ENCODE measurements at places on chromosomes 7 and 10. TPM values are rescaled to one million over a fixed set of nuclear protein-coding genes. Genes with fewer than 3 reads are reported as not detected.

Gene MEIG1
- 0.76 TPM for total RNA-seq

GRCh38 chr10:127368101-127368500 lies 171.7 kb upstream of the INSYN2A start:
- no peak overlapping the region for H3K4me3 ChIP-seq
- H3K27me3 ChIP-seq = no peaks in the 10 kb centered on the region
- H3K36me3 ChIP-seq = no peaks in the 10 kb centered on the region

Gene OR6V1
- not detected for total RNA-seq

GRCh38 chr7:138892006-138892630 lies 89.1 kb downstream of the KIAA1549 start:
- no peak overlapping the region for H3K4me3 ChIP-seq
- peaks cover 9% of the 10 kb centered on the region for H3K4me1 ChIP-seq
- no peak overlapping the region for H3K27ac ChIP-seq
- no peaks in the 10 kb centered on the region for H3K27me3 ChIP-seq
- no peaks in the 10 kb centered on the region for H3K36me3 ChIP-seq

GRCh38 chr7:140534743-140535142 lies 55.4 kb upstream of the MKRN1 start:
- no peaks in the 10 kb centered on the region for H3K36me3 ChIP-seq
- no peak overlapping the region for H3K4me3 ChIP-seq
- no peak for DNase-seq
- no peaks in the 10 kb centered on the region for H3K27me3 ChIP-seq
- H3K27ac ChIP-seq = no peak overlapping the region
- H3K4me1 ChIP-seq = no peaks in the 10 kb centered on the region

GRCh38 chr7:158638001-158638400 lies 50.4 kb upstream of the PTPRN2 start:
- H3K4me1 ChIP-seq = no peaks in the 10 kb centered on the region
- H3K27ac ChIP-seq = no peak overlapping the region
- no peaks in the 10 kb centered on the region for H3K27me3 ChIP-seq
- no peak overlapping the region for H3K4me3 ChIP-seq

Gene SAMD8
- total RNA-seq = 7.6 TPM

Gene ENTPD1
- total RNA-seq = 20.5 TPM

DNA sequence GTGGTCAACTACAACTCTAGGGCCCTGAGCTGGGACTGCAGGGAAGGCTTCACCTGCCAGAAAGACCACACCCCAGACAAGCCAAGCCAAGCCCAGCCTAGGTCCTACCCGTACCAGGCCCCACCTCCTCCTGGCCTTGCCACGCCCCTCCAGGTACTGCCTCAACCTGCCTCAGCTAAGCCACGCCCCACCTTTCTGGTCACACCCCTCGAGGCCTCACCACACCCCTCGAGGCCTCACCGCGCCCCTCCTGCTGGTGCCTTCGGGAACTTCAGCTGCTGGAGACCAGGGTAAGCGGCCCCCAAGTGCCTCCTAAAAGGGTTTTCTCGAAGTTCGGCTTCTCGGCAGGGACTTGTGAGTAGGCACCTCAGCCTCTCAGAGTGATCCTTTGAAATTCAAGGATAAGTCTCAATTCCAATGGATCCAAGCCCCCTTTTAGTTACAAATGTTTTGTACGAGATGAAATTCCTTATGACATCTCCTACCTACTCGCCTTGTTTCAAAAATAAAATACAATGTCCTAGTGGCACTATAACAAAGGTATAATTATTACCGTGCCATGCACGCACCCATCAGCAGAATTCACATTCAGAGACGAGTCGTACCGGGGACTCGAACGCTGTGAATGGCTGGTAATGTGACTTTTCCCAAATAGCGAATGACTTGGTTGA lies 171.2 kb downstream of the ARHGAP21 start:
- H3K4me3 ChIP-seq = no peak overlapping the region
- DNase-seq = no peak
- H3K36me3 ChIP-seq = no peaks in the 10 kb centered on the region
- no peak overlapping the region for H3K27ac ChIP-seq
- H3K4me1 ChIP-seq = no peaks in the 10 kb centered on the region

GRCh38 chr10:60003651-60004523 lies 97.5 kb upstream of the CCDC6 start:
- H3K4me1 ChIP-seq = no peaks in the 10 kb centered on the region
- DNase-seq = no peak
- no peaks in the 10 kb centered on the region for H3K27me3 ChIP-seq
- no peak overlapping the region for H3K4me3 ChIP-seq
- no peaks in the 10 kb centered on the region for H3K36me3 ChIP-seq

GRCh38 chr7:158613481-158613880 lies 25.9 kb upstream of the PTPRN2 start:
- H3K4me1 ChIP-seq = no peaks in the 10 kb centered on the region
- H3K27me3 ChIP-seq = no peaks in the 10 kb centered on the region
- DNase-seq = no peak
- peaks cover 5% of the 10 kb centered on the region for H3K36me3 ChIP-seq
- no peak overlapping the region for H3K27ac ChIP-seq

GRCh38 chr7:28135315-28135714 lies 45.3 kb downstream of the JAZF1 start:
- no peaks in the 10 kb centered on the region for H3K4me1 ChIP-seq
- H3K27me3 ChIP-seq = no peaks in the 10 kb centered on the region
- H3K4me3 ChIP-seq = no peak overlapping the region
- no peak overlapping the region for H3K27ac ChIP-seq
- DNase-seq = no peak

Gene TMEM209
- 13.4 TPM for total RNA-seq

Gene ITPRID1
- 0.05 TPM for total RNA-seq

Gene SFRP5
- total RNA-seq = 2.4 TPM

- H3K36me3 ChIP-seq = no peaks in the 10 kb centered on the region
- DNase-seq = no peak
- no peaks in the 10 kb centered on the region for H3K27me3 ChIP-seq
- no peak overlapping the region for H3K4me3 ChIP-seq
- H3K4me1 ChIP-seq = no peaks in the 10 kb centered on the region
These were observed 711.3 kb downstream of the GRM8 start for GRCh38 chr7:126541406-126541805.

- H3K4me3 ChIP-seq = no peak overlapping the region
- H3K27me3 ChIP-seq = no peaks in the 10 kb centered on the region
These were observed 5.2 kb downstream of the GIMAP5 start for GRCh38 chr7:150742286-150742968.

Gene CYP2C9
- total RNA-seq = 0.05 TPM

GRCh38 chr7:91880016-91880412 lies 488 bp downstream of the MTERF1 start:
- DNase-seq = no peak
- peaks cover 6% of the 10 kb centered on the region for H3K36me3 ChIP-seq
- no peaks in the 10 kb centered on the region for H3K27me3 ChIP-seq
- peaks cover 6% of the 10 kb centered on the region for H3K4me1 ChIP-seq
- peak overlapping the region; percentile 93 for H3K4me3 ChIP-seq

Gene WIPF3
- total RNA-seq = 0.14 TPM

Gene SCART1
- total RNA-seq = 0.94 TPM

- no peaks in the 10 kb centered on the region for H3K36me3 ChIP-seq
- H3K4me1 ChIP-seq = no peaks in the 10 kb centered on the region
- H3K27me3 ChIP-seq = no peaks in the 10 kb centered on the region
- no peak overlapping the region for H3K27ac ChIP-seq
- no peak for DNase-seq
These were observed 434.8 kb upstream of the FOXK1 start for GRCh38 chr7:4247106-4247876.

Measured in thymus (tissue), 14 donors.